ENCODE measurements at places on chromosomes 12 and 14.

- DNase-seq, result no peak
Observed at GRCh38 chr12:6979021-6979420, 8.3 kb downstream of the EMG1 start.

- DNase-seq, result peak; percentile 69
Observed at GRCh38 chr12:89225401-89225800, 126.9 kb downstream of the DUSP6 start.

- DNase-seq, result no peak
Observed at GRCh38 chr12:3097836-3098235, 20.7 kb downstream of the TSPAN9 start.

DNA sequence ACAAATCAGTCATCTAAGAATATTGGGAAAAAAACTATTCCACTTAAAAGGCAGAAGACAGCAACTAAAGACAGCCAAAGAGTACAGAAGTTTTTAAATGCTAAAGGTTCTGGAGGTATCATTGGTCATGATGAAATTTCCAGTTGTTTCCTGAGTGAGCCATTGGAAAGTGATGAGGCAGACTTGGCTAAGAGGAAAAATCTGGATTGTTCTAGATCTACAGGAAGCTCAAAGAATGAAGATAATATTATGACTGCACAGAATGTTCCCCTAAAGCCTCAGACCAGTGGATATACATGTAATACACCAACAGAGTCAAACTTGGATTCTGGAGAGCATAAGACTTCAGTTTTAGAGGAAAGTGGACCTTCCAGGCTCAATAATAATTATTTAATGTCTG lies 22.8 kb downstream of the GALNT4 start:
- DNase-seq, result no peak

GRCh38 chr14:36845356-36846012 lies 183.8 kb downstream of the PAX9 start:
- no peak for DNase-seq

DNA sequence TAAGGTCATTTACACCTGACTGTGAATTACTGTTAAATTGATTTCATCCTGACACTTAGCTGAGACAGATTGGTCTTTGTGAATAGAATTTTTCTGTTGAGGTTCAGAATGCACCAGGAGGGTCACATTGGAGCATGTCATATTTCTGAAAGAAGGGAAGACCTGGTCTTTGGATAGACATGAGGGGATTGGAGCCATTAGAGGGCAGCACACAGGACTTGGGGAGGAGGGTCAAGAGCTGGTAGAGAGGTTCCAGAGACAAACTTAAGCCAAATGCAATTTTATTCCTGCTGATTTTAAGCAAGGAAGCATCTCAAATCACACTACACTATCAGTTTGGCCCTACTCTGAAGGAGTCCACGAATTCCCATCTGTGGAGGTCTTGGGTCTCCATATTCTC lies 41.1 kb downstream of the GUCY2C start:
- DNase-seq, result no peak

- no peak for DNase-seq
Observed at GRCh38 chr12:93823616-93824391, 146.6 kb downstream of the CRADD start.

DNA sequence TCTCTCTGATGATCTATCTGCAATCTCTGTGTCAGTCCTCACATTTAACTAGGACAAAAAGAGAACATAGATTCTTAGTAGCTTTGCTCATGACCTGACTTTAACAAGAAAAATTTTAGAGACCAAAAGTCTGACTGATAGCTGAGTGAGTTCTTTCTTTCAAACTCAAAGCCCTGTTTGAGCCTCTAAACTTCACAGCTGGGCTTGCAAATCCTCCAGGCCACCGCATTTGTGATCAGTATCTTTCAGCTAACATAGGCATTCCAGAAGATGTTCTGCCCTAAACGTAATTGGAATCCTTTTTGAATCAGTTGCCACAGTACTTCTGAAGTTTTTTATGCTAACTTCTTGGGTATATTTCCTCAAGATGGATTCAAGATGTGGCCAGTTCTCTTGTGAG lies 459.0 kb downstream of the DPF3 start:
- no peak for DNase-seq

GRCh38 chr12:46549527-46550265 lies 177.1 kb upstream of the SLC38A2 start:
- DNase-seq, result no peak

DNA sequence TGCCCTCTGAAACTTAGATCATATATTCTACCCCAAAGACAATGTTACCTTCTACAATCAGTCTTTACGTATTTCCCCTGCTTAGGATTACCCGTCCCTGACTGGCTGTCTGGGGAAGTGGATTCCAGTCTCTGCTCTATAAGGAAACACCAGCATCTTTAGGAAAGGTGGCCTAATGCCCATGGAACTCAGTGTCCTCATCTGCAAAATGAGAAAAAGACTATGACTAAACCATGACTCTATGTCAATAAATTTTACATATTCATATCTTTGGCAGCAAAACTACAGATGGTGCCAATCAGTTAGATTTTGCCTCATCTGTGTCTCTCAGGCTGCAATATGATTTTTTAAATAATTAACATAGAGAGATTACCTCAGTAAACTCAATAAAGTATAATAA lies 133.8 kb downstream of the ITPR2 start:
- DNase-seq, result no peak

All from stimulated activated CD4-positive, alpha-beta T cell treated with anti-CD3 and anti-CD28 coated beads, Interleukin-4, amount 100 ng/mL, for 1 hour (primary cell).